Transverse colon (tissue), 4 donors: ENCODE measurements at places on chromosomes 3 and 15.

- peak; percentile 56 for DNase-seq
Observed at GRCh38 chr15:75532413-75533250, 46.5 kb downstream of the PTPN9 start.

DNA sequence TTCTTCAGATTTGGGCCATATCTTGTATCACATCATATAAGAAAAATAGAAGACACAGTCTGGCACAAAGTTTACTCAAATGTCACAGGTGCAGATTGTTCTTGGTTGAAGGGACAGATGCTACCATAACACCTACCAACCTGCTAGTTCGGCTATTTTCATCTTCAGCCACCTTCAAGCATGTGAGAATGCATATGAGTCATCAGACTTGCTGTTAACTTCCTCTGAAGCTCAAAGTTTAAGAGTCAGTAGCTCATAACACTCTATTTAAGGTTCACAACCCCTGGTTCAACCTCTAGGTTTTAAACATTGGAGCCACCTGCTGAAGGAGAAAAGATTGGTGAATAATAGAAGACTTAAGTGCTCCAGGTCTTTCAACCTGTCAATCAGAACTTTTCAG, 522.8 kb downstream of the NLGN1 start:
- DNase-seq: no peak

DNA sequence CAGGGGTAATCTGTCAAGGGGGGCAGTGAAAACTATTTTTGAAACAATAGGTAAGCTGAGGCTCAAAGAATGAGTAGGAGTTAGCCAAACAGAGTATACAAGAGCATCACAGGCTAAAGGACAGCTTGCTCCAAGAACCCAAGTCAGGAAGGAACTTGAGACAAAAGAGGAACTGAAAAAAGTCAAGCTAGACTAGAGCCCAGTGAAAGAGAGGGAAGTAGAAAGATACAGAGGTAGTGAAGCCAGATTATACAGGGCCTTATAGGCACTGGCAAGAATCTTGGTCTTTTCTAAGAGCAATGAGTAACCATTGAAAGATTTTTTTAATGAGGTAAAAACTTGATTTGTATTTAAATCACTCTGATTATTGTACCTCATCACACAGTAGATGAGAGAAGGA, 69.9 kb downstream of the FILIP1L start:
- no peak for DNase-seq

DNA sequence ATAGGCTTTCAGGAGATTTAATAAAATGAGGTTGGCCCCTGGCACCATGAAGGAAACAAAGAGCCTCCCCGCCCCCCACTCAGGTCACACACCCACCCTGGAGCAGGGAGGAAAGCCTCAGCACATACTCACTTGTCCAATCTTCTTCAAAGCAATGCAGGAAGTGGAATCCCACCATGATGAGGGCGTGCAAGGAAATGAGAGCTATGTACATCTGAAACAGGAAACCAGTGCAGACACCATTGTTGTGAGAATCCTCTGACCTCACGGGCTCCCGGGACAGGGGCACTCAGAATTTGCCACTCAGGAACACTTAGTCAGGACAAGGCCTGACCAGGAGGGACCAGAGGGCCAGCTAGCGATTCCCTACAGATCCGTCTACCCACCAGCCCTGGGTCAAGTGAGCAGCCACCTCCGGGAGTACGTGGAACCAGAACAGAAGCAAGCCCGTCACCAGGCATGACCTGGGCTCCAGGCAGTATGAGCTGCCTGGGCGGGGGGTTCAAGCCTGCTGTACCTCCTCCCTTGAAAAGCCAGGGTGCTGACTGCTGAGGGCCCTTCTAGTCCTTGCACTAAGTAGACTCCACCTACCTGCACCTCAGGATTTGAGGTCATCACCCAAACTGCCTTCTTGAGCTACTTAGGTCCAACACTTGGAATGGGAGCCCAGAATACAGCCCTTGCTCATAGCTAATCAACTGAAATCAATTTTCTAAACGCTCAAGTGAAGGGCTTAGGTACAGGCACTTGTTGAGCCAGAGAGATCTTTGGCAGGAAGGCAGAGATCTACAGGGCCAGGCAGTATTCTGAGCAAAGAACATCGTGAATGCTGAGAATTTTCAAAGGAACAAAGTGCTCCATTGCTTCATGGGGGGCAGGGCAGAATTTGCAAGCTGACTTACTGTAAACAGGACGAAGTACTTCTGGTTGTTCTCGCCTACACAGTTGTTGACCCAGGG, 42.7 kb downstream of the ZDHHC3 start:
- no peak for DNase-seq

- DNase-seq: no peak
Observed at GRCh38 chr3:3084890-3085289, 25.3 kb downstream of the IL5RA start.

DNA sequence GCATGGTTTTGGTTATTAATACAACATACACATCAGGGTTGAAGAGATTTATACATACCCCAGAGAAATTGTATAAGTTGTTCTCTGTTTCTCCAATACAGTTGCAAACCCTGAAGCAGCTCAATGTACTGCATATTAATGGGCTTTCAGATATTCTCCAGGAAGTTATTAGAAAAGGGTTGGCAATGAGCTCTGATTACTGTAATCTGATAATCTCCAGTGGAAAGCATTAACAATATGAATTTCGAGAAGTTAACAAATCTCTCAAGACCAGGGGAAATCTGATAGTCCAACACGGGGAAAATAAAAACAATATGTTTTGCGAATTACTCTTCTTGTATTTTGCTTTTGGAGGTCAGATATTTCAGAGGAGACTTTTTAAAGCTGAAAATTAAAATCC, 950.1 kb downstream of the TBL1XR1 start:
- no peak for DNase-seq

DNA sequence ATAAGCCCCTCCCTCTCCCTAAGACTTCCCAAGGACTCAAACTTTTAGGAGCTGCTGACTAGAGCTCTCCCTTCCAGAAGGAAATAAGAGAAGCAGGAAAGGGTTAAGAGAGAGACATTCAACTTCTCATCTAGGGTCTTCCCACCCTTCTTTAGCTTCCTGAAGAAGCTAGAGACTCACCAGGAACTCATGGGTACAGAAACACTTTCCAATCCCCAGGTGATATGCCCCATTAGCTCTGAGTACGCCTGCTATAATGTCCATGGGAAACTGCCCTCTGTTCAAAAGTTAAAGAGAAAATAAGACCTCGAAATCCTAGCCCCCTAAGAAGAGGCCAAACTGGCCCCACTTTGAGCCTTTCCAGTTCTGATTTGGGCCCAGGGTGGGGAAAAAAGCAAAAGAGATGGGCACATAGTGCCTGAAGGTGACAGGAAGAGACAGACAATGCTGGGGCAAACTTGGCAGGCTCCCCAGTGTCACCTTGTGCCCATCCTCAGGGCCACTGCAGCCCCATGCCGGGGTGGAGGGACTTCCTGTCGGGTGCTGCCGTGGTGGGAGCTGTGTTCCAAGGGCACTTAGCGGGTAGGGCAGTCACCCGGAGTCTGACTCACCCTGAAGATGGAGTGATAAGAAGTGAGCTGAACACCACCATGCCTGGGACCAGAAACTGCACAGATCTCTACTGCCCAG, 29.5 kb downstream of the CCDC12 start:
- peak; percentile 67 for DNase-seq

- DNase-seq: no peak
Observed at GRCh38 chr3:83968356-83968755, 990.4 kb upstream of the CADM2 start.

DNA sequence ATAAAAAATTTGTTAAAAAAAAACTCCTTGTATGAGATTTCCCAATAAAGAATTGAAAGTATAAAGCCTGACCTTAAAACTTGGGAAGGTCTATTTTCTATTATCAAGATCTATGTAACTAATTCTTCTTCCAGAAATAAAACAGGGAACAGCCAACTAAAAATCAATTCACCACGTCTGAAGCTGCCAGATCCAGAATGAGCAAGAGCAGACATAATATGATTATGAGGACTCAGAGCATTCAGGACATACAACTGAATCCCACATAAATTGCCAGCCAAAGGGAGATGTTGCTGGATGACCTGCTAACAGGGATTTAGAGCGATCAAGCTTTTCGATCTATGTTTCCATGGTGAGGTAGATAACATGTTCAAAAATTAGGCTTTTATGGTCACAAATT, 1151.3 kb upstream of the CADM2 start:
- DNase-seq: no peak

- peak; percentile 47 for DNase-seq
Observed at GRCh38 chr3:127652246-127652995, 20.3 kb upstream of the ABTB1 start.

DNA sequence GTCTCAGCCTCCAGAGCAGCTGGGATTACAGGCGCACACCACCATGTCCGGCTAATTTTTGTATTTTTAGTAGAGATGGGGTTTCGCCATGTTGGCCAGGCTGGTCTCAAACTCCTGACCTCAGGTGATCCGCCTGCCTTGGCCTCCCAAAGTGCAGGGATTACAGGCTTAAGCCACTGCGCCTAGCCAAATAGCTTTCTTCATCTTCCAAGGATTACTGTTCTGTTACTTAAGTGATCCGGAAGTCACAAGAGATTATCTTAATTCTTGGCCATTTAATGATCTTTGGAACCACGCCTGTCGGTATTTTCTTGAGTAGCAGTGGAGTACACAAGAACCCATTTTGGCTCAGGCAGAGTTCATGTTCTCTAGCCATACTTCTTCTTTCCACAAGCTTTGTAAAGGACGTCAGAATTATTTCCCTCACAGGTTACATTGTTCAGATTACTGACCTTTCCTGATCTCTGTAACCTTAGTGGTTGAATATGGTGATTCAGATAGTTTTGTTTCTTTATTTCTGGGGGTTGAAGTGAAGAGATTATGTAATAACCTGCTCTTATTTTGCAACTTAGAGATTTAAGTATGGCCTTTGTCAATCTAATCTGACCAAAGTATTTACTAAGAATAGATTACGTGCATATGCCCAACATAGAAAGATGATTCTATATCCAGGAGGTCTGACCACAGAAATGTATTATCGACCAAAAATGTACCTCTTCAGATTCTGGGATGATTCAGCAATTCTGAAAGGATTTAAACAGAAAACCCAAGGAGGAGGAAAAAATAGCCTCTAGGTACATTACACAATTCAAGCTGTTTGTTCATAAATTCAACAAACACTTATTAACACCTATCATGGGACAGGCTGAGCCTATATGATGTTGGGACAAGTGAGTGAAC, 132.2 kb downstream of the GREM1 start:
- DNase-seq: no peak

DNA sequence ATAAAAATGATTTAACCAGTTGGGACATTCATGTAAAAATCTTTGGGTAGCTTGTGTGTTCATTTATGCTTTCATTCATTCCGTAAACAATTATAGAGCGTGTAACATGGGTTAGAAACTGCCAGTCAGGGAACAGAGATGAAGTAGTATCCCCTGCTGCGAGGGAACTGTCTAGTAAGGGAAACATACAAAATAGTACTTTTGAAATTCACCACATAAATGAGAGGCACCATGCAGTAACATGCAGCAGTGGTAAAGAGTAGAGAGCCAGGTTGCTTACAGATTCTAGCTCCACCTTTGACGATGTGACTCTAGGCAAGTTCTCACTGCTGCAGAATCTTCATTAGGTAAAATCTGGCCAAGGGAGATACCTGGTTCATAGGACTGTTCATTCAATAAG, 938 bp downstream of the DZIP3 start:
- DNase-seq: no peak

DNA sequence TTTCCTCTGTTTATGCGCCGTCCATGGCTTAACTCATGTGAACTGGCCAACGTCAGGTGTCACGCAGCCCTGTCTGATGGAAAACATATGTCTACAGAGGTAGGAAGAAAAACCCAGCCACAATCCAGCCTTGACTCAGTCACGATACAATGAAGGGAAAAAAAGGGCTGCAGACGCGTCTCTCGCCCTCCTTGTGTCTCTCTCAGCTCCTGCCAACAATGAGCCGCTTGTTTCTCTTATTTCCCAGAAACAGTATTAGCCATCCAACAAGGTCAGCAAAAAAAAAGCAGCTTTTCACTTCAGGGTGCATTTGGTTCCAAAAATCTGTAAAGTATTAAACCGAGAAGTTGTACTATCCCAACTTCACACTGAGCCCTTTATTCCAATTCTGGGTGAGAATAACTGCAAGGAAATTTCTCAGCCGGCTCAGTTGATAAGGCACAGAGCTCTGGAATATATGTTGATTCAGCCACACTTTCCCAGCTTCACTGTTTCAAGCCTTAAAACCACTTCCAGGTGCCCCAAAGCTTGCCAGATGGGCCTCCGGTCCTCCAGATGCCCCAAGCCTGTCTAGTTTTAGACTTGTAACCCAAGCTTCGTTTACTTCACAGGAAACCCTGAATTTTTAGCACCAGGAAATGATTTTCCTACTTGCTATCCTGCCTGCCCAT, 79.4 kb downstream of the TM4SF4 start:
- peak; percentile 19 for DNase-seq

DNA sequence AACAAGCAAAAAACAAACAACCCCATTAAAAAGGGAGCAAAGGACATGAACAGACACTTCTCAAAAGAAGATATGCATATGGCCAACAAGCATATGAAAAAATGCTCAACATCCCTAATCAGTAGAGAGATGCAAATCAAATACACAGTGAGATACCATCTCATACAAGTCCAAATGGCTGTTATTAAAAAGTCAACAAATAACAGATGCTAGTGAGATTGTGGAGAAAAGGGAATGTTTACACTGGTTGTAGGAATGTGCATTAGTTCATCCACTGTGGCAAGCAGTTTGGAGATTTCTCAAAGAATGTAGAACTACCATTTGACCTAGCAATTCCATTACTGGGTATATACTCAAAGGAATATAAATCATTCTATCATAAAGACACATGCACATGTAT, 44.5 kb downstream of the RIOX2 start:
- no peak for DNase-seq

GRCh38 chr3:29823233-29823632, 542.4 kb downstream of the RBMS3 start:
- DNase-seq: no peak

DNA sequence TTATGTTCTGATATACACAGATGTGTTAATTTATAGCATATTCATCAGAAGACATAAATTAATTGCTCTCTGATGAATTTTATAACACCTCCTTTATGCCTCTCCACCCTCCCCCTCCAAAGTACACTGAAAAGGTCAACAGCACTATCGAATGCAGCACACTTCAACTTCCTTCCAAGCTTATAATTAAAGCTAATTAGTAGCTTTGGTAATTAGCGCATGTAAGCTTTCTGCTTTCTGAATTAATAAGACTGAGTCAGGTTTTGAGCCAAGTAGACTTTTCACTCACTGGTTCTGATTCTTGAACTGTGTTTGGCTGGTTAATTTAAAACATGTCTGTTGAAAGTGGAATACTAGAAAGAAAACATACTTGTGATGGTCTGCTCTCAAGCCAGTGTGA, 760.8 kb upstream of the CFAP20DC start:
- DNase-seq: no peak

GRCh38 chr3:71491154-71491752, 92.3 kb downstream of the FOXP1 start:
- no peak for DNase-seq

- no peak for DNase-seq
Observed at GRCh38 chr3:63791974-63792373, 27.1 kb upstream of the C3orf49 start.
